Cerebellar nuclear complex (tissue), 1 donor: ENCODE measurements at places on chromosomes 7 and 10.

DNA sequence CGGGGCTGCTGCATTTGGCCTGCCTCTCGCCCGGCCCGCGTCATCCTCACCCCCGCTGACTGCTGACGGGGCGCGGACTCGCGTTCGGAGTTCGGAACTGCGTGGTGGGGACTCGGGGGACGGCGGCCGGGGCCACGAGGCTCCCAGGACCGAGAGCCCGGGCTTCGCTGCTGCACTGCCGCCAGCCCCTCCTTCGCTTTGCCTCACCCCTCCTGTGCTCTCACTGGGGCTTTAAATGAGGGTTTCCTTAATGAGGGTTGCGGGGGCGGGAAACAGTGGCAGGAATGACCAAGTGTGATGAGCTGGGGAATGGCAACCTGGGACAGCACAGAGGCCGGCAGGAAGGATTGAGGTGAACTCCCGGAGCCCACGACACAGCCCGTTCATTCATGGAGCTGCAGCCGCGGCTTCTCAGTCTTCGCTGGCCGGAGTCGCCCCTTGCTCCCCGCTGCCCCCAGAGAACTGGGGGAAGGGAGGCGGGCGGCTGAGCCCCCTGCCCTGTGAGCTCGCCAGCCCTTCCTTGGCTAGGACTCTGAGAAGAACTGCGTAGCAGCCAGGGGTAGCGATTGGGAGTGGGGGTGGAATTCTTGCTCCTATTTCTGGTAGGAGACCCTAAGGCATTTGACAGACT is 1.5 kb upstream of the LRRC4 start:
- DNase-seq: no peak

DNA sequence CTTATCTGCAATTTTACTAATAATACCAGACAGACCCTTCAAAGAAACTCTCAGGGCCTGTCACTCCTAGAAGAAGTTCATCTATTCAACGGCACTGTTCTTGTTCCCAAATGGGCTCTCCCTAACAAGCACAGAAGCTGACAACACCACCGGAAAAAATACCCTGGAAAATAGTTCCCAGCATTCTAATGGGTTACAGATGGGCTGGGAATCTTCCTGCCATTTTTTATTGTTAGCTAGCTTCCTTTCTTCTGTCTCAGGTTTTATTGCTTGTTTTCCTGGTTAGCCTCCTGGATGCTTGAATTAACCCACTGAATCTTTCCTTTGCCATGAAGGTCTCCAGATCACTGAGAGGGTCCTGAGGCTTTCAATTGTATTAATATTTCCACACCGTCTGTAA is 689.8 kb upstream of the NRP1 start:
- no peak for DNase-seq

GRCh38 chr7:836429-836828 is 4.2 kb downstream of the SUN1 start:
- no peak for DNase-seq

GRCh38 chr10:6074489-6075301 is 12.5 kb upstream of the IL2RA start:
- DNase-seq: no peak

DNA sequence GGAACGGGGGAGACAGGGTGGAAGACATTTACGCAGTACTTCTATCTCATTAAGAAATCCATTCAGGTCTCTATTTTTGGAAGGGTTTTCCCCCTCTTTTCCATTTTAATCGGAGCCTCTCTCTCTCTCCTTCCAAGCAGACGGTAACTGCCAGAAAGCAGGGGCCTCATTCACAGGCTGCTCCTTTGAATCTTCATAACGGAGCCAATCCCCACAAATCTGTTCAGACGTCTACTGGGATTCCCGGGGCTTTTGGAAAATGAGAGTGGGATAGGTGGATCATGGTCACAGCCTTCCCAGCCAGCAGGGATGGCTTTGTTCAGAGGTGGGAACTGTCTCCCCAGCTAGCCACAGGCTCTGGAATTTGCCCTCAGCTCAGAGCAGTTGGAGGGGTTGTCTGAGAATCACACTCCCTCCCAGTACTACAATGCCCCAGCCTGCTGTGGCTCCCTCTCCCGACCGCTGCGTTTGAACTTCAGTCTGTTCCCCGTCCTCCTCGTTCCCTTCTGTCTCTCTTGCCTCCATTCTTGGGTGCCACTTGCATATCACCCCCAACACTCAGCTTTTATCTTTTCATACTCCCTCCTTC is 413.6 kb downstream of the PLXNA4 start:
- DNase-seq: no peak
